EL (cell line): ENCODE measurements at places on chromosomes 13 and 19.

GRCh38 chr13:100389617-100390016, 199.0 kb downstream of the GGACT start:
- no peak for DNase-seq

GRCh38 chr19:33906578-33907335, 110.1 kb downstream of the KCTD15 start:
- DNase-seq, result peak; percentile 52

GRCh38 chr13:30355384-30355699, 48.0 kb upstream of the KATNAL1 start:
- no peak for DNase-seq

GRCh38 chr13:70408865-70409264, 300.6 kb upstream of the KLHL1 start:
- no peak for DNase-seq

GRCh38 chr13:108573455-108573854, 56.0 kb upstream of the MYO16 start:
- DNase-seq, result no peak

DNA sequence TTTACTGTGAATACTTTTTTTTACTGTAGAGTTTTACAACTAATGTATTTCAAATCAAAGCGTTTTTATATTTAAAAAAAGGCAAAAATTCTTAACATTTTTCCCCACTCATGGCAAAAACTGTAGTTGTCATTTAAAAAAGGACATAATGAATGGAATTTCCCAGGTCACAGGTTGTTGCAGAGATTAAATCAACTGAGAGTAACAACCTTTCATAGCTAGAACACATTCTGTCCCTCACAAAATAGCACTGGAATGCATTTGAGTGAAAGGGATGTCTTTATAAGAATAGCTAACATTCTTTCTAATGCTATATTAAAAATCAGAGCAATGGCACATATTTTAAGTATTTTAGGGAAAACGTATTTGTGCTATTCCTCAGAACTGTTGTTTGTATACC, 1393.3 kb upstream of the ATXN8OS start:
- DNase-seq, result no peak

- DNase-seq, result no peak
These were observed 48.7 kb downstream of the ZIC5 start for GRCh38 chr13:99922631-99923404.

- peak; percentile 13 for DNase-seq
These were observed 68.2 kb downstream of the ESD start for GRCh38 chr13:46728777-46729176.

DNA sequence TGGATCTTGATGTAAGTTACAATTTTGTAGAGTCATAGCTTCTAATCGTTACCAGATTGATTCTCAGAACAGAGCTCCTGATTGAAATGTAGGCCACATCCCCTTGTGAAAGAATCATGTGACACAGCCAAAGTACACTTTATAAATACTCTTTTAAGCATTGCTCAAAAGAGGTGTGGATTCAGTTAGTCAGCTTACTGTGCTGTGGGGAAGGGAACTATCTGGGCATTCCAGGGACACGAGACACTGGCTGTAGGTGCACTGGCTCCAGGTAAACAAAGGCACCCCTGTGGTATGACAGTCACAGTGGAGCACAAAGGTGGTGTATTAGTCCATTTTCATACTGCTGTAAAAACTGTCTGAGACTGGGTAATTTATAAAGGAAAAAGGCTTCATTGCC, 222.8 kb downstream of the LIG4 start:
- DNase-seq, result no peak

DNA sequence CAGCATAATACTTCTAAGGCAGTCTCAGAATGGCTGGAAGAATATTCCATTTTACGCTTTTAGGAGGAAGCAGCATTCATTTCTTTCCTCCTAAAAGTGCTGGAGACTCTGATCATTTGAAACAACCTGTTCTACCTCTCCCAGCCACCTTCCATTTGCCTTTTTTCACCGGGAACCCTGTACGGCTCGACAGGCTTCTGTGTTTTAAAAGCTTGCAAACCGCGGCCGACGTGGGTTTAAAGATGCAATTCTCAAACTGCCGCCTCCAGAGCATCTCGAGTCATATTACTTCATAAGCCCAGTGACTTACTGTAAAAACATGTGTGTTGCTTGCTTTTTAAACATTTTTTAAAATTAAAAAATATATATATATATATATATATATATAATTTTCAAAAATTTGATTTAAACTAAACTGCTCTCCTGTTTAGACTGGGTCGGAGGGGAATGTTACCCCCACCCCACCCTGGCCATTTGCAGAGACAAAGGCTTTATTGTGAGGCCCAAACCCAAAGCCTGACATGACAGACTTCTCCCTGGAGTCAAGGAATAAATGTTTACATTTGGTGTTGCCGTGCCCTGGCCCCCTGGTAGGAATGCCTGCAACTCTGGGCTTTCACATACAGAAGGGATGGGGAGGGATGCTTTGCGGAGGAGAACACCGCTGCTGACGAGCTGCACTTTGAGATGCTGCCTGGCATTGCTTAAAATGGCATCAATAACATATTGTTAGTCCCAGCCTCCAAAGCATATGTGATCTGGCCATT, 30.4 kb downstream of the ZNF536 start:
- DNase-seq, result no peak
